Activated T-helper 9 cell treated with anti-CD3 and anti-CD28 coated beads, Interleukin-2, amount 50 U/mL, for 16 hours (primary cell): ENCODE measurements at places on chromosomes 12 and 14.

DNA sequence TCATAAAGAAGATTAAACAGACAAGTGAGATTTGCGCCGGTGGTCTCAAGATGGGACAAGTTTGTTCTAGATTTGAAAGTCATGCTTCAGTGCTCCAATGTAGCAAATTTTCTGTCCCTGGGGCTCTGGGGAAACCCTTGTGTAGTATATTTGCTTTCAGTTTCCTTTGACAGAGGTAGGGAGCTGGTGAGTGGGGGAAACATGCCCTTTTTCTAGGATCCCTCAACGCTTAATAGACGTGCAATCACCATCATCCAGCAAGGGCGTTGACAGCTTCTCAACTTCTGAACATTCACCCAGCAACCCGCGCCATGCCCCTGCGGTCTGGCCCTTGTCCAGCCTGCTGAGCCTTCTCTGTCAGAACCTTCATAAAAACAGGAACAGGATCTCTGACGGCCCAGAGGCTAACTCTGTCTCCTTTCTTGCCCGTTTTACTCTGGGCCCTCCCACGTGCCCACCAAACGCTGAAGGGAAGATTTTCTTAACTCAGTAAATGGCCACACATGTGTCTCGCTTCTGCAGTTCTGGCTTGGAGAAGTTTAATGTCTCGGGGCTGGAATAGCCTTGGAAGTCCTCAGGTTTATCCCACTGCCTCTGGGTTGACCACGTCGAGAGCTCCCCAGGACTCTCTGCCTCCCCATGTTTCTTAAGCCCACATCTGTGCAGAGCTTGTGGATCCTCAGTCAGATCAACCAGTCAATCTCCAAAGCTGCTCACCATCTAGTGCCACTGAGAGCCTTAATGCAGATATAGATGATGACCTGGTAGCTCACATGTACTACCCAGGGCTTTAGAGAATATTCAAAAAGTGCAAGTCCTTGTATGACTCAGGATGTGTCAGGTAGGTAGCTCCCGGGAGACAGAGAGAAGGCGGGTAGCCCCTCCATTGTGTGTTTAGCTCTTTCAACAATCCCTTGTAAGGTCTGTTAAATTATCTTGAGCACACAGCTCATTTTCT lies 58.1 kb upstream of the CCND2 start:
- no peak for DNase-seq

- DNase-seq = no peak
These were observed 897 bp downstream of the SUDS3 start for GRCh38 chr12:118377021-118377883.

DNA sequence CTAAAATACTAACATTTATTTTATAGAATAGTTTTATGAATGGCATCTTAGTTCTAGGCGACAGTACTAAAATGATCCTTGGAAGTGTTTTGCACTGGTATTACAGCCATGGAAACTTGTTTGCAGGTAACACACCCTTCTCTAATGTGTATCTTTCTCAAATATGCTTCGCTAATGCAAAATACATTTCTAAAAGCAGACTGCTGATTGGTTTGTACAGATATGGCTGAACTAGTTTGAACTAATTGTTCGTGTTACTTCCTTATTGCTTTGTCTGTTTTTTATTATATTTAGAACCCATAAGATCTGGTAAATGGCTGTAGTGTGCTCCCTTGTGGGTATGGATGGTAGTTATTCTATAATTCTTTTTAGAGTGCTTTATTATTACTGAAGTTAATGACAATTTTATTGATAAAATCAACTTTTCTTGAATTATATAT lies 53.0 kb downstream of the ATF7IP start:
- DNase-seq = no peak

DNA sequence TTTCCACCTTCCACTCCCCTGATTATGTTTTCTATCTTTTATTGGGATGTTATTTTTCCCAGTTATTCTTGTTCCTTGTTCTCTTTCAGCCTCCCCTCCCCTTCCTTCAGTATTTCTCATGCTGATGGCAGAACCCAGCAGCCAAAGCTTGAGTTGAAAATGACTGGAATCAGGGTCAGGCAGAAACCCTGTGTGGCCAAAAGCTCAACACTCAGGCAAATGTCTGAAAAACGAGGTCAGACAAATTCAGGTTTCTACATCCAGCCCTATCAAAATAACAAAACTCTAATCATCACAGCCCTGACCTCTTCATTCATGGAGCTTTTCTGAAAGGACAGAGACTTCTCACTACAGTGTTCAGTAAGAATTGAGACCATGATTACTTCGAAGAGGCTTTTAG lies 134.6 kb downstream of the PTPRR start:
- no peak for DNase-seq

DNA sequence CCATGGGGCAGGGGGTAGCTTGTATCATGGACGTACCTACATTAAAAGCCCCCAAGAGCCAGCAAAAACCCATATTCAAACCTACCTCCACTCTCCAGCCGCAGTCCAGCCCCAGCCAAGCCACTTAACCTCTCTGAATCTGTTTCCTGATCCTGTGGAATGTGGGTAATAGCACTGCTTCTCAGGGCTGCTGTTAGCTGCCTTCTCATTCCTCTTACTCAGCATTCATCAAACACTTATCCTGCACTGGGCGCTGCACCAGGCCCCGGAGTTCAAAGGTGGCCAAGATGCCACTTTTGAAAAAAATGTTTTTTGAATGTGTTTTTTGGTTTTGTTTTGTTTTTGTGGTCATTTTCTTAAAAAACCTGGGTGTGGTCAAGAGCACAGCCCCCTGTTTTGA lies 237.4 kb downstream of the CHST11 start:
- no peak for DNase-seq

DNA sequence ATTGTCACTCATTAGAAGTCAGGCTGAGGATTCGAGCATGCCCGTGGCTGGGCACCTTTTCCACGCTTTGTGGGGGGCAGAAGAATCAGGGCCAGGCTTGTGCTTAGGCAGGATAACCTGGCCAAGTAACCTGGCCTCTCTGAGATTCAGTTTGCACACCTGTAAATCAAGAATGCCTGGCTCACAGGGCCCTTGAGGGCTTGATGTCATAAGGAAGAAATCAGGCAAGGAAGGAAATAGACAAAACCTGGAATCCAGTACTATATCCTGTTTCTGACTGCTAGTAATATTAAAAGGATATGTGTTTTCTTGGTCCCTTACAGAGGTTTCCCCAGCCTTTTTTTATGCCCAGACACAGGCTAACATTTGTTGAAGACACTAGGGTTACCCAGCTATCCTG lies 91.9 kb downstream of the SAMD4A start:
- DNase-seq = no peak

DNA sequence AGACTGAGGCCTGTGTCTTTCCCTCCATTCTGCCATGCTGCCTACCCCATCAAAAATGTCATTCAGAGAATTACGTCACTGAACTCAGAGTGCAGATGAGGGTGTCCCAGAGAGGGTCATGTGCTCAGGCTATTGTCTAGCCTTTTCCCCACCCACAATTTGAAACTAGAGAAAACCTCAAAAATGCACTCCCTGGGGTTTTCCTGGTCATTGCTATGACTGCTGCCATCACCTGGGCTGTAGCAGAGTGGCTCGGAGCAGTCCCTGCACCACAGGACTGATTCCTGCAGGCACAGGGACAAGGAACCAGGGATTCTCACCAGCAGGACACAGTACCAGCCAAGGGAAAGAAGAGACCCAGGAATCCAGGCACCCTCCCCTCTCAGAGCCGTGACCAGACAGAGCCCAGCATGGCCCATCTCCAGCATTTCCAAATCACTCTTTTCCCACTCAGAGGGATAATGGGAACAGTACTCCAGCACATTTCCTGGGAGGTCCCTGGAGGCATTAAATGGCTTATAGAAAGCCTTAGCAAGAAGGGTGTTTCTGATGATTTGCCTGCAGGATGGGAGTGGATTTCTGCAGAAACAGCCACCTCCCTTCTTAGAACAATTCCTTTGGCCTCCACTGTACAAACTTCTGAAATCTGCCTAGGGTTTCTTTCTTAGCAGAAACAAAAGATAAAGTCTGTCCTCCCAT lies 45.9 kb downstream of the VWF start:
- DNase-seq = no peak
